Caki2 (cell line): ENCODE measurements at places on chromosomes 4 and X. TPM values are rescaled to one million over a fixed set of nuclear protein-coding genes. Genes with fewer than 3 reads are reported as not detected.
A peak's percentile ranks its signal among the peaks of the same experiment; 100 is the strongest.

- peak; percentile 45 for DNase-seq
Observed at GRCh38 chrX:104432321-104432720, 133.7 kb upstream of the IL1RAPL2 start.

- peak; percentile 88 for DNase-seq
Observed at GRCh38 chr4:124144238-124144654, 568.3 kb downstream of the ANKRD50 start.

DNA sequence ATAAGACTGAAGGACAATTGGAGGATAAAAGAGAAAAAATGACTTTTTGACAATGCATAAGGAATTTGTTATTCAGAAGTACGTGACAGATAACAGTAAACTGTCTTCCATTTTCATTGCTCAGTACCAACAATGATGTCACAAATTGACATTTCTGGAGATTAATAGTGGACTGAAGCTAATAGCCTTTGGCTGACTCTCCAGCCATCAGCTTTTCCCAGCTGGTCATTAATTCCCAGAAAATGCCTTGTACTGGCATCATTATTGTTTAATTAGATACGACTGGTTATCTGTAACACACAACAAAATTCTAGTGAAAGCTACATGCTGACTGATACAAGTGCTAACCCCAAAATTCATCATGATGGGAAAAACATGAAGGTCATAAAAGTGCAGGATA, 147.9 kb upstream of the FGF13 start:
- DNase-seq, result no peak

- no peak for DNase-seq
Observed at GRCh38 chr4:138555584-138555983, 313.4 kb upstream of the SLC7A11 start.

DNA sequence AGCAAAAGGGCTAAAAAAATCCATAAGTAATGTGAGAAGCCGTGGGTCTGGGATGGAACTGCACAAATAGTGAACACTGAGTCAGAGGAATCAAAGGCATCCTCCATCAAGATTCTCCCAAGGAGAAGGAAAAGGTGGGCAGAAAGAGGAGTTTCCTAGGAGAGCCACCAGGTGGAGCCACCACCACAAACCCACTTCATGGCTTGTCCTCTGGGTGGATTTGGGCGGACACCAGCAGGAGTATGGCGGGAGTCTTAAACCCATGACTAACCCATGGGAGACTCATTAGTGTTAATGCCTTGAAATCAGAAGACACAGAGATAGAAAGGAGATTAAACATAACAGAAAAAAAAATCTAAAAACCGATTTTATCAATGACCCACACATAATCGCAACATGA, 147.7 kb downstream of the SH3KBP1 start:
- peak; percentile 65 for DNase-seq

GRCh38 chr4:173499658-173500535, 30.1 kb downstream of the HAND2 start:
- no peak for DNase-seq

DNA sequence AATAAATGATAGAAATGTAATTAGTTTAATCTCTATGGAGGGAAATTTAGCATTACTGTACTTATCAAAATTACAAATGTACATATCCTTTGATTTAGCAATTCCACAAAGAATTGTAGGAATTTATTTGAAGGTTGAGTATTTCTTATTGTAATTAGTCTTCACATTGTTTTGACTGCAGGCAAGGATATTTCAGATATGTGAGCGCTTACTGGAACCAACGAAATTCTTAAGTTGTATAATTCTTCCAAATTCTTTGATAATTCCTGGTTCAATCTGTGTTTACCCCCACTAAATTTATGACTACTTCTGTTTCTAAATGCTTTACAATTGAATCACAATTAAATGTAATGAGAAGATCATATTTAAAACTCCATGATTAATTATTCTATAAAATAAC, 26.9 kb upstream of the WWC2 start:
- DNase-seq, result no peak

- peak; percentile 76 for DNase-seq
Observed at GRCh38 chrX:134537179-134537955, 77.4 kb downstream of the HPRT1 start.

DNA sequence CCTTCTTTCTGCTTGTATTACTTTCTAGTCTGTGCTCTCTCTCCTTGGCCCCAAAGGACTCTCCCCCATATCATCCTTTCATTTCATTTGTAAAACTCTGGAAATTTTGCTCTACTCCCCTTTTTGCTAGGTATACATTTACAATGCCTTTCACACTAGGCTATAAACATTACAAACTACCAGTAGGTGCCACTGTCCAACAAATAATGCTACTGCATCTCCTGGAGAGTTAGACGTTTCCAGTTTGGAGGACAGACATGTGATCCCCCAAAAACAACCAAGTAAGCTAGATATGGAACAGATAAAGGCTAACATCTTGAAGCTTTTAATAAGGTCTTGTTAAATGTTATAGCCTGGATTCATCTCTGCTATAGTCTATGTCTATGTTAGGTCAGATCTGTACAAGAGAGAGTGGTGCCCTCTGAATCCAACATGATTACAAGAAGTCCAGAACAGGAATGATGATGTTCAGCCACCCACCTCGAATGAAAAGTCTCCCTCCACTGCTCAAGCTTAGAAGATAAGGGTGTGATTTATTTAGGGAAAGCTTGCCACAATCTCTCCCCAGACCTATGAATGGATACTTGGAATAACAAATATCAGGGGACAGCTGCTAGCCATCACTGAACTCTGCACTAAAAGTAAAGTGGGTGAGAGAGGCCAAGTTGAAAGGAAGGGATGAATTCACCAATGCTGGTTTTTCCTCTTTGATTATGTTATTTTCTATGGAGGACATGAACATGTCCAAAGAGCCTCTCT, 14.3 kb downstream of the CBR4 start:
- DNase-seq, result no peak

- peak; percentile 56 for DNase-seq
Observed at GRCh38 chr4:165873298-165874071, 448 bp downstream of the TLL1 start.

DNA sequence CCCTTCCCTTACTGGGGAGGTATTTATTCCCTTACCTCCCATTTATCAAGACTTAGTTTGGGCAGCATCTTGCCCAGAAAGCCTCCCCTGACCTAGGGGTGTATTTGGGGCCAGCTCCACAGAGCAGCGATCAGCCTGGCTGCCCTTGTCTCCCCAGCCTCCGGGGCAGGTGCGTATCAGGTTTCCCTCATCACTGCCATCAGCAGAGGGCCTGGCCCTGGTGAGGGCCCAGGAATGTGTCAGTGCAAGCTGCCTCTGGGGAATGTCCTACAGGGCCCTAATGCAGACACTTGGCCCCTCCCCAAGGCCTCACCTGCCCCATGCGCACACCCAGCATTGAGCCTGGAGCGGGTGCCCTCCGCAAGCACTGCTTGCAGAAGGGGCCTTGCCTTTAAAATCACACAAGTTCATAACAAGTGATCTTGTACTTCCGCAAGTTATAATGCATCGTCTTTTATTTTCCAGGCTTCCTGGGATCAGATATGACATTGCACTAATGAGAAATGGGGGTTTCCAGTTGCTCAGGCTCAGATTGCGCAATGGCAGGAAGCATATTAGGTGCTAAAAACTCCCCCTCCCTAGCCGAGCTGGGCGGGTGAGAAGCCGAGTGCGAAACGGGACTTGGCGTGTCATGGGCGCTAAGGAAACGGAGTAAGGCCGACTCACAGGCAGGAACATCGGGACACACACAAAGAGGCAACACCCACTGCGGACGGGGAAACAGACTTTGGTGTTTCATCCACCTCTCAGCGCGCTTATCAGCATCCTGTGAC, 25.4 kb upstream of the AFAP1 start:
- DNase-seq, result peak; percentile 73

DNA sequence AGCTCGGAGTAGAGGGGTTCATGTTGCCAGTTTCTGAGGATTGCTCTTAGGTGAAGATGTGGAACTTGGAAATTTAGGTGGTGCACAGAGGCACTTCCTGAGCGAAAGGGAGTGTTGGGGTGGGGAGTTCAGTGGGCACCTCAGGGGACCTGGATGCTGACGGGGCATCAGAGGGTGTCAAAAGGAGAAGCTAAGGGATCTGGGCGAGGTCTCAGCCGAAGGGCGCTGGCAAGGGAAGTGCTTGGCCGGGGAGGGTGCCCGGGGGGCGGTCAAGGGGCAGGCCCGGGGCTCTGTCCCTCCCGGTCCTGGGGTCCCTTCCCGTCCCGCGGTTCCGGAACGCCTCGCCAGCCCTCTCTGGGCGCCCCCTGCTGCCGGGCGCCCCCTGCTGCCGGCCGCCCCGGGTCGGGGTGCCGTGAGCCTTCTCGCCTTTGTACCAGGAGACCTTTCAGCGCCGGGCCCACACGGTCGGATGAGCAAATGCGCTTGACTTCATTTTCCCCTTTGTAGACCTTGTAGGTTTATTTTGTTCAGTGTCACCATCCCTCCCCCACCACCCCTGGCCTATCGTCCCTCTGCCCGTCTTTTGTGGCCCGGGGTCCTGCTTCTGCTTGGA, 3.0 kb upstream of the PHOX2B start:
- no peak for DNase-seq

GRCh38 chrX:152520653-152521052, 69.5 kb upstream of the GABRA3 start:
- no peak for DNase-seq

GRCh38 chrX:23513121-23513520, 154.2 kb upstream of the PRDX4 start:
- no peak for DNase-seq

GRCh38 chrX:12052109-12052508, 86.2 kb upstream of the FRMPD4 start:
- DNase-seq, result no peak

GRCh38 chrX:15973299-15973698, 118.7 kb upstream of the AP1S2 start:
- peak; percentile 9 for DNase-seq

- DNase-seq, result peak; percentile 70
Observed at GRCh38 chr4:74375824-74376426, 11.0 kb downstream of the EREG start.

GRCh38 chrX:19953145-19953544, 37.7 kb downstream of the BCLAF3 start:
- DNase-seq, result no peak

DNA sequence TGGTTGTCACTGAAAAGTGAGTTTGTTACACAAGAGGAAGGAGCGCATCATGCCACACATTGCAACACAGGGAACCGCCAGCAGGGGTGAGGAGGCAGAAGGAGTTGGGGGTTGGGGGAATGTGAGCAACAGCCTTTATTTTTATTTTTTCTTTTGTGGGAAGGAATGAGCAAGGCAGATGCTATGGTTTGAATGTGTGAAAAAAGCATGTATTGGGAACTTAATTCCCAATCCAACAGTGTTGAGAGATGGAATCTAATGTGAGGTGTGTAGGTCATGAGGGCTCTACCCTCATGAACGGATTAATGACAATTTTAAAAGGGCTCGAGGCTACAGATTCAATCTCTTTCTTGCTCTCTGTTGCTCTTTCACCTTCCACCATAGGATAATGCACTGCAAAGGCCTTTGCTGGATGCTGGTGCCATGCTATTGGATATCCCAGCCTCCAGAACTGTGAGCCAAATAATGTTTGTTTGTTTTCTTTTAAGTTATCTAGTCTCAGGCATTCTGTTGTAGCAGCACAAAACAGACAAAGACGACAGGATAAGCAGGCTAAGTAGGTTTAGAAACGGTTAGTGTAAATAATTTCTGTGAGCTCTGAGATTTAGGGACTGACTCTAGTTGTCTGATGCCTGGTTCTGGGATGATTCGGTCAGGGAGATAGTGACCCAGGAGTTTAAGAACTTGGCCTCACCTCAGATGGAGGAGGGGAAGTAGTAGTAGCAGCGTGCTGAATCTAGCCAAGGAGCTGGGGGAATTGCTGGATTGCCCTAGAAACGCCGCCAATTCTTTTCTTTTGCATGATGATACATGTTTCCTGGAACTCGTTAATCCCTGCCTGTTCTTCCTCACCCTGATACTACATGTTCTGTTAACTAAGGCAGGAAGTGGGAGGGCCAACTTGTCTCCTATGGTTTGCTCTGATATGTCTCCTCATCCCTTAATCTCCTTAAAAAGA, 156.6 kb upstream of the CTSO start:
- DNase-seq, result no peak

- no peak for DNase-seq
Observed at GRCh38 chr4:138499627-138500026, 257.5 kb upstream of the SLC7A11 start.

- DNase-seq, result no peak
Observed at GRCh38 chr4:88981556-88981955, 75.4 kb downstream of the FAM13A start.

GRCh38 chr4:1216076-1216614, 32.8 kb downstream of the CTBP1 start:
- no peak for DNase-seq

DNA sequence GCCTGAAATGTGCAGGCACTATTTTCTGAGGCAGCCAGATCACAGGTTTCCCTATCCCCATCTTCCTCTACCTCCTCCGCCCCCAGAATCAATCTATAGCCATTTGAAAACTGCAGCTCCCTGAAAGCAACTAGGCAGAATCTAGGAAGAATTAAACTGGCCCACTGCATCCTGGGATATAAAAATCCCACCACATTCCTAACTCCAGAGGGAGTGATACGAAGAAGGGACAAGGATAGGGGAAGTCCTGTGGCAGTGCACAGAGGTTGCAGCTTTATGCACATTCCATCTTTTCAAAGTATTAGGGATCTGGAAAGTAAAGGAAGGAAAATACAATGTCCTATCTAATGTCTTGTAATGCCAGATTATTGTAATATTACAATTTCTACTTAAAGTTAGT, 18.3 kb upstream of the HERC3 start:
- DNase-seq, result no peak

Gene F8A3
- total RNA-seq, result 0.74 and 5.3 TPM in 2 replicates

Gene TMSB15A
- not detected in 2 replicates for total RNA-seq

Gene XK
- 0.26 and 1.4 TPM in 2 replicates for total RNA-seq

Gene IRS4
- total RNA-seq, result not detected in 2 replicates

Gene TEX11
- total RNA-seq, result not detected in 2 replicates

Gene ASB12
- total RNA-seq, result 0.17 TPM in 1 of 2 replicates, not detected in the other

Gene CYTL1
- total RNA-seq, result not detected in 2 replicates

Gene CDS1
- 13.0 and 13.3 TPM in 2 replicates for total RNA-seq

Gene TRIM75
- not detected in 2 replicates for total RNA-seq

Gene ANOS1
- 6.3 and 7.2 TPM in 2 replicates for total RNA-seq

Gene MAGEA12
- total RNA-seq, result not detected in 2 replicates

Gene NEXMIF
- not detected in 2 replicates for total RNA-seq

Gene AFP
- total RNA-seq, result 5.4 and 25.5 TPM in 2 replicates

Gene P2RY4
- total RNA-seq, result not detected in 2 replicates

Gene HPGD
- 8.9 and 10.5 TPM in 2 replicates for total RNA-seq

Gene RASL11B
- total RNA-seq, result not detected in 2 replicates

Gene TRAM1L1
- total RNA-seq, result 3.8 and 6.8 TPM in 2 replicates
